ENCODE measurements at places on chromosomes 7 and 10.

GRCh38 chr10:77699080-77699645 lies 61.6 kb upstream of the KCNMA1 start:
- no peak for DNase-seq

GRCh38 chr7:148537435-148537834 lies 53.1 kb upstream of the C7orf33 start:
- DNase-seq, result no peak

DNA sequence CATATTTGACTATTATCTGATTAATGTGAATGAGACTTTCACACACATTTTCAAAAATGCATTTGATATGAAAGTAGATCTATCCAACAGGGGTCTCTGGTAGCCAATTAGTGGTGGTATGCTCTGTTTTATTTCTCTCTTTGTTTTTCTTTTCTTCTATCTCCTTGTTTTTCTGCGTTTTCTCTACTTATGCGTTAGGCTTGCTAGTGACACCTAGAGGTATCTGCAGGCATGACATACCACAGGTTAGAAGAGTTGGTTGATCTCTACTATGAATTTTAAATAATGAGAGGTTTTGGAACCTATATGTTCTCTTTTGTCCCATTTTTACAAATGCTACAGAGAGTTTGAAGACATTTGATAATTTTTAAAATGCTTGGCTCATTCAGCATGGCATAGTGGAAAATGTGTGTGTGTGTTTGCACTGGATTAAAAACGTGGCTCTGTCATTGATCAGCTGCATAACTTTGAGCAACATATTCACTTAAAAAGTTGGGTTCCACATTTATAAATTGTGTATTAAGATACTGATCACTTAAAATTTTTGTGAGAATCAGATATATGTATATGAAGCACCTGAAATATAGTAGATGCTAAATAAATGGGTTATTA lies 28.1 kb upstream of the PLXDC2 start:
- DNase-seq, result no peak

DNA sequence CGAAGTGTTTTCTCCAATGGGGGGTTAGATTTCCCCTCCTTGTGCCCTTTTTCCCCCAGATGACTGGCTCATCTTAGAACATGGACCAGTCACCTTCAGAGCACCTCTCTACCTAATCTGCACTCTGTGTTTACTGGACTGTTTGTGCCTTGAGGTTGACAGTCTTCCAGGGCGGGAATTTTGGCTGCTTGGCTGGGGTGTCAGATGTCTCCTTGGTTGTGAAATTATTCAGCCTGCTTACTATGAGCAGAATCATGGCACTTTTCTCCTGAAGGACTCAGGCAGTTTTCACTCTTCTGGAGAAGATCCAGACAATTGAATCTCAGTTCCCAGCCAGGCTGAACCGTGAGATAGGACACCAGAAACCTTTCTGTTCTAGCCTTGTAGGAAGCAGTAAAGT lies 60.3 kb upstream of the NFKB2 start:
- DNase-seq, result no peak

GRCh38 chr7:71769326-71769725 lies 637.4 kb downstream of the GALNT17 start:
- DNase-seq, result no peak

DNA sequence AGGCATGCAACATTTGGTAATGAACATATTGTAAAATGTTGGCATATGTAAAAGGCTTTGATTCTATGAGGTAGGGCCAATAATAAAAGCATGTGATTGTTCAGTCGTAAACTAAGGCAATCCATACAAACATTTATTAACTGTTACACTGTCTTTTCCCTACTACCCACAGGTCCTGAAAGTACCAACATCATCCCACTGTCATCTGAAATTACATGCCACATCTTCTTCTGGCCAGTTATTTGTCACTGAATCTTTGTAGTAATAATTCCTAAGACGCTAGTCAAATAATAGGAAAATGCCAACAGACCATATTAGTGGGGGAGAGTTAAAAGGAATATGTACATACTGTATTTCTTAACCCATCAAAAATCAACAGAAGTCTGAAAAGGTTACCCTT lies 27.2 kb downstream of the DNAJC1 start:
- no peak for DNase-seq

DNA sequence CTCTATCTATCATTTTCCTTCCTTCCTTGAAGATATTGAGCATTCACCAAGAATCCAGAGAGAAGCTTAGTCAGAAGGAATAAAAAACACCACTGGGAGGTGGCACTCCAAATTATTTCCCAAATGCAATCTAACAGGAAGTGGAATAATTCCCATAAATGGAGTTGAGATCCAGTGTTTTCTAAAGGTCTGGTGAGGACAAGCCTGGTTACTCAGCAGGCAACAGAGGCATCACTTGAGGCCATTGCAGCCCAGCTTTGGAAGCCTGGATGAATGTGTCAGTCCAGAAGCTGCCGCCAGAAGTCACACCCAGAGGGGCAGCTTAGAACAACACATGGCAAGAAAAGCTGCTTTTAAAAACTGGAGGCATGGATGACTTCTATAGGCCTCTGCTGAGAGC lies 288.9 kb upstream of the KLF6 start:
- DNase-seq, result no peak

DNA sequence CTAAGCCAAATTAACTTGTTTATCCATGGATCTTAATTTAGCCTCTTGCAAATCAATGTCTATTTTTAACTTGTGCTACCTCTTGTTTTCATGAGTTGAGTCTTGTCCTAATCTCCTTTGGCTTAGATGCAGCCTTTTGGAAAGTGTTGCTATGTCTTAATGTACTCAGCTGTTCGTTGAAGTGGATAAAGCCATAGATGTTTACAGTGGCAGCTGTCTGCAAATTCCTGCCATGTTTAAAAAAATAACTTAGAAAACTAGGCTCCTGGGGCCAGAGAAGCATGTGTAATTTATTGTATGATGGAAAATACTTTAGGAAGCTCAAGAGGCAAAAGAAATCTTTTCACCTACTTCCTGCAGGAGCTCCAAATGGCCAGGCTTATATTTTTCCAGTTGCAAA lies 253.1 kb upstream of the RHOBTB1 start:
- DNase-seq, result no peak

GRCh38 chr10:117547716-117548668 lies 5.4 kb downstream of the EMX2 start:
- no peak for DNase-seq

DNA sequence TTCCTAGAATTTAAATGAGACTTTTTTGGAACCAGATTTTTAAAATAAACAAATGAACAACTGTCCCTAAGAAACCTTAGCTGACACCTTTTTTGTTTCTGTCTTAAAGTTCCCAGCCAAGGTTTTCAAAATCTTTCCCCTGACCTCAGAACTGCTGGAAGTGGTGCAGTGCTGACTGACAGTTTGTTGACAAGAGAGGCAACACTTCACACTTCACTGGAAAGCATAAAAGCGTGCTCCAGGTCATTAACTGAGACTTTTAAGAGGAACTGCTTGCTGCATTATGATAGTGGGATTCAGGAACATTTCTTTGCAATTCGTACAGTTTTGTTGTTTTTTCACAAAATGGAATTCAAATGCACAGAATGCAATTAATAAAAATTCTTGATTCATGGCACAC lies 36.2 kb downstream of the SYPL1 start:
- DNase-seq, result no peak

- DNase-seq, result no peak
Observed at GRCh38 chr7:148325208-148325607, 265.4 kb upstream of the C7orf33 start.

DNA sequence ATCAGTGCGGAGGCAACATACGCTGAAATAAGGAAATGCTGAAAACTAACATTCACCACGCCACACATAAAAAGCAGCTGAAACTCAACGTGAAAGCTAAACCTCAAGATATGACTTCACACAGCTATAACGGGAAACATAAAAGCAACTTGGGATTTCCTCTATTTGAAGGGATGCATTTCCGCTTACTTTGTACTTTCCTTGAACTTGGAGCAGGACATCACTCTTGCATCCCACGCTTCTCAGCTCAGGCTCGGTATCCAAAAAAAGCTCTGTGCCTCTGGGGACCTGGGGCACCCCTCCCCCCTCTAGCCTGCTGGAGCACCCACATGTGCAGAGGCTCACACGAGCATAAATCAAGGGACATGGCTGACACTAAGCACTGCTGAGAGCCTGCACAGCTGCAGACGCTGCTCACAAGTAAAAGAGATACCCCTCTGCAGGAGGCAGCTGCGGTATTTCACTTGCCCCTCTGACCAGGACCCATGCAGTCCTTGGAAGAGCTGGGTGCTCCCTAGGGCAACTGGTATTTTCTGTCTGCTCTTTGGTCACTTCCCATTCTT lies 34.2 kb downstream of the PARD3 start:
- DNase-seq, result no peak

DNA sequence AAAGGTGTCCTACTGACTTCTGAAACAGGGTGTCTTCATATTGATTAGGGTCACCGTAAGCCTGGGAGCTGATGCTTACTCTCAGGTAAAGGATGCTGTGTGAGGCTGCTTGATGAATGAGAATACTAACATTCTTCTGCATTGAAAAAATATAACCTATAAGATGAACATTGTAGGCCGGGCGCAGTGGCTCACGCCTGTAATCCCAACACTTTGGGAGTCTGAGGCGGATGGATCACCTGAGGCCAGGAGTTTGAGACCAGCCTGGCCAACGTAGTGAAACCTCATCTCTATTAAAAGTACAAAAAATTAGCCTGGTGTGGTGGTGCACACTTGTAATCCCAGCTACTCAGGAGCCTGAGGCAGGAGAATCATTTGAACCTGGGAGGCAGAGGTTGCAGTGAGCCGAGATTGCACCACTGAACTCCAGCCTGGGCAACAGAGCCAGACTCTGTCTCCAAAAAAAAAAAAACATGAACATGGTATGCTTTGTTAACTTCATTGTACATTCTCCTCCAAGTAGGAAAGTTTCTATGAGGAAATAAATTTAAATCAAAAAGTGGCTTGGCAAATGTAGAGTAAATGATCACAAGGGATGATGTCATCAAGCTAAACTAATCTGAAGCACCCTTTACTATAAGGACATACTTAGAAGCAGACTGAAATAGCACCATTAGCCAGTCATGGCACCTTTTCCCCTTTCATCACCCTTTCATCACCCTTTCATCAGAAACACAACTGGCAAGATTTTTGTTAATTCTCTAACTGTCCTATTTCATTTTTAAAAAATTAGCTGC lies 1.5 kb upstream of the BRAF start:
- DNase-seq, result no peak

DNA sequence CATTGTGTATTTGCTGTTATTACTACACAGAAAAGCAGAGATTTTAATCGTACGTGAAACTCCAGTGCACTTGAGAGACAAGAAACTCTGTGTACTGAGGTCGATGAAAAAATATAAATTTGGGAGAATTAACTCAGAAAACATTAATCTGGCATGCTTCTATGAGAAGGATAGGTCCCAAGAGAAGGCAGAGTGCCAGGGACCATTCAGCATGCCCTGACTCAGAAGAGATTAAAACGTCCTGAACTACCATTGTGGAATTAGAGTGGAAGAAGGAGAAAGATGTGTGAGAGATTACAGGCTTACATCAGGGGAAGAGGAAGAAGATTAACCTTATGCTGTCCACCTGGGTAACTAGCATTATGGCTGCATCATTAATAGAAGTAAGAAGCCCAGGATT lies 72.4 kb downstream of the REEP3 start:
- no peak for DNase-seq

DNA sequence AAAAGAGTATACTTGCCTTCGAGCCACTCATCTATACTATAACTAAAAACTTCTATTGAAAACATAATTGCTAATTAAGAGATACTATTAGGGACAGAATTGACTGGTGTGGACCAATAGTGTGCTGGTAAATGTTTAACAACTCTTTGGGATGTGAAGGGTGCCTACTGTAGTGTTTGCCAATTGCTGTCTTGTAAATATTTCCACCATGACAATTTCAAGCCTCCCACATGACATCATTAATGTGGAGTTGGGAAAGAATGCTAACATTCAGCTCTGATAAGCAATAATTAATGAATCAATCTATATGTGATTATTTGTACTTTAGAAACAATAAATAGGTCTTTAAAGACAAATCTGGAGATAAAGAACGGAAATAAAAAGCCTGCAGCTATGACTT lies 136.8 kb downstream of the DGKB start:
- no peak for DNase-seq

- no peak for DNase-seq
Observed at GRCh38 chr7:21044913-21045568, 258.4 kb upstream of the SP8 start.

GRCh38 chr10:49734676-49735075 lies 27.4 kb downstream of the OGDHL start:
- no peak for DNase-seq

DNA sequence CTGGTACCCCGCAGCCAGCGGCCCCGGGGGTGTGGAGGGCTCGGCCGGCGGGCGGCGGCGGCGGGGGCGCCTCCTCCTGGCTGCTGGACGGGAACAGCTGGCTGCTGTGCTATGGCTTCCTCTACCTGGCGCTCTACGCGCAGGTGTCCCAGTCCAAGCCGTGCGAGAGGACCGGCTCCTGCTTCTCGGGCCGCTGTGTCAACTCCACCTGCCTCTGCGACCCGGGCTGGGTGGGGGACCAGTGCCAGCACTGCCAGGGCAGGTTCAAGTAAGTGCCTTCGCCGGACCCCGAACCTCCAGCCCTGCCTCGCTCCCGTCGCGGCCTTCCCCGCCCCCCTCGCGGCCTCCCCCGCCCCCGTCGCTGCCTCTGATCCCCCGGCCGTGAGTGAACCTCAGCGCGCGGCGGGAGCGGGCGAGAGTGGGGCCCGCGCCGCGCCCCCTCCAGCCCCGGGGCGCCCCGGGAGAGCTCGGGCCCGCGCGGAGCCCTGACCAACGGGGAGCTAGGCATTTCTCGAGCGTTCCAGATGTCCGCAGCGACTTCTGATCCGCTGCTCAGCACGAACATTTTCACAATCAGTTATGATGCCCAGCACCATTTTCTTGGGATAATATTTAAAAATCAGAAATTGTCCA lies 727 bp downstream of the ATRNL1 start:
- DNase-seq, result no peak

DNA sequence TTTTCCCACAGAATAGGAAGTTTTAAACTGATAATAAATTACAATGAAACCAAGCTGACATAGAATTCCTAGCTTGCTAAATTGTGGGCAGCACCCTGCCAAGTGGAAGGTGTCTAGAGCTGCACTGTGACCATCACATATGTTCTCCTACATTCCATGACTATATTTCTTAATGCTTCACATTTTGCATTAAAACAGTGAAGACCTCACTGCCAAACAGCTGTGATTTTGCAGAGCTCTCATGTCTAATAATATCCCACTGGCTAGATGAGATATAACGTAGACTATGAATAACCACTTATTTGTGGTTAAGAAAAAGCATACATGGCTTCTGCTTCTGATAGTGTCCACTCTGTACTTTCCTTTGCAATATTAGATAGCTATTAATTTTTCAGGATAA lies 228.3 kb upstream of the TEX47 start:
- no peak for DNase-seq

DNA sequence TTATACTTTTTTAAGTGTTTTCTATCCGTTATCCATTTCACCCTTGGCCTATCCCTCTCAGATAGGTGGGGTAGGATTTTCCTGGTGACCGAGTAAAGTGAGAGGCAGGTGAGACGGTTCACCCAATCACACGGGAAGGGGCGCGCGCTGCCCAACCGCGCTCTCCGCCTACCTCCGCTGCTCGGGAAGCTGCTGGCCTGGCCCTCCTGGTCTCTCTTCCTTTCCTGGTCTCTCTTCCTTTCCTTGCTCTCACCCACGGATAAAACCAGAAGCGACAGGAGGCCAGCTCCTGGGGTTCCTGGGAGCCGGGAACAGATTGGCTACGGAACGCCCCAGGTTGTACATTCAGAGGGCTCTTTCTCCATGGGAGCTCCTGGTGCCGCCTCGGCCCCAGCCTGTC lies 14.3 kb upstream of the ZNF212 start:
- no peak for DNase-seq

All from activated naive CD8-positive, alpha-beta T cell treated with anti-CD3 and anti-CD28 coated beads, Interleukin-2, amount 50 U/mL, for 16 hours (primary cell).